Suprapubic skin (tissue), 4 donors: ENCODE measurements at places on chromosomes 2 and 18. TPM values are rescaled to one million over a fixed set of nuclear protein-coding genes. Genes with fewer than 3 reads are reported as not detected.
A peak's percentile ranks its signal among the peaks of the same experiment; 100 is the strongest.

GRCh38 chr2:147482916-147483669 is 361.7 kb upstream of the ACVR2A start:
- no peak overlapping the region for H3K4me3 ChIP-seq
- no peaks in the 10 kb centered on the region for H3K4me1 ChIP-seq
- H3K36me3 ChIP-seq: no peaks in the 10 kb centered on the region
- no peak for DNase-seq

GRCh38 chr18:35477497-35477896 is 20.3 kb downstream of the INO80C start:
- H3K27me3 ChIP-seq: no peaks in the 10 kb centered on the region
- H3K27ac ChIP-seq: no peak overlapping the region
- peaks cover 22% of the 10 kb centered on the region for H3K4me1 ChIP-seq
- DNase-seq: no peak
- H3K36me3 ChIP-seq: peaks cover 3% of the 10 kb centered on the region

GRCh38 chr2:90207454-90208058 is 1516.1 kb downstream of the RPIA start:
- H3K27ac ChIP-seq: no peak overlapping the region
- no peak overlapping the region for H3K4me3 ChIP-seq
- no peaks in the 10 kb centered on the region for H3K36me3 ChIP-seq
- H3K27me3 ChIP-seq: peaks cover 7% of the 10 kb centered on the region

DNA sequence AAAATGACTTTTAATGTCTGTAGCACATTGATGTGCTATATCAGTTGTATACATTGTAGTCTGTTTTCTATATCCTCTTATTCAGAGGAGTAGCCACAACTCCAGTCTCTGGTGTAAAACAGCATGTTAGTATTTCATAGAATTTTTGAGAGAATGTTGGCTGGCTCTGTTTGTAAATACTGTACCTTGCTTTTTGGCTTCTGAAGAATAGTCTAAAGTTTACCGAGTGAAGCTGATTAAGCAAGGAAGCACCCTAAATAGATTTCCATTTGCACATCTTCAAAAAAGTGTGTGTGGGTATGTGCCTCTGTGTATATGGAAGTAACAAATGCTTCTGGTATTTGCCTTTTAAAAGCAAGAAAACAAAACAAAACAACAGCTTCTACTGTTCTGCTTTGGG is 50.5 kb downstream of the MAP4K4 start:
- H3K36me3 ChIP-seq: no peaks in the 10 kb centered on the region
- H3K27ac ChIP-seq: no peak overlapping the region
- H3K4me3 ChIP-seq: no peak overlapping the region
- peaks cover 35% of the 10 kb centered on the region for H3K4me1 ChIP-seq
- H3K27me3 ChIP-seq: no peaks in the 10 kb centered on the region
- DNase-seq: no peak

GRCh38 chr2:37786854-37787253 is 115.4 kb upstream of the CDC42EP3 start:
- no peak for DNase-seq
- peaks cover 3% of the 10 kb centered on the region for H3K4me1 ChIP-seq
- H3K36me3 ChIP-seq: no peaks in the 10 kb centered on the region
- no peak overlapping the region for H3K4me3 ChIP-seq
- no peak overlapping the region for H3K27ac ChIP-seq

- DNase-seq: no peak
- no peak overlapping the region for H3K27ac ChIP-seq
- no peaks in the 10 kb centered on the region for H3K36me3 ChIP-seq
- no peak overlapping the region for H3K4me3 ChIP-seq
- peaks cover 9% of the 10 kb centered on the region for H3K4me1 ChIP-seq
These were observed 151.5 kb downstream of the MSH2 start for GRCh38 chr2:47554311-47554905.

DNA sequence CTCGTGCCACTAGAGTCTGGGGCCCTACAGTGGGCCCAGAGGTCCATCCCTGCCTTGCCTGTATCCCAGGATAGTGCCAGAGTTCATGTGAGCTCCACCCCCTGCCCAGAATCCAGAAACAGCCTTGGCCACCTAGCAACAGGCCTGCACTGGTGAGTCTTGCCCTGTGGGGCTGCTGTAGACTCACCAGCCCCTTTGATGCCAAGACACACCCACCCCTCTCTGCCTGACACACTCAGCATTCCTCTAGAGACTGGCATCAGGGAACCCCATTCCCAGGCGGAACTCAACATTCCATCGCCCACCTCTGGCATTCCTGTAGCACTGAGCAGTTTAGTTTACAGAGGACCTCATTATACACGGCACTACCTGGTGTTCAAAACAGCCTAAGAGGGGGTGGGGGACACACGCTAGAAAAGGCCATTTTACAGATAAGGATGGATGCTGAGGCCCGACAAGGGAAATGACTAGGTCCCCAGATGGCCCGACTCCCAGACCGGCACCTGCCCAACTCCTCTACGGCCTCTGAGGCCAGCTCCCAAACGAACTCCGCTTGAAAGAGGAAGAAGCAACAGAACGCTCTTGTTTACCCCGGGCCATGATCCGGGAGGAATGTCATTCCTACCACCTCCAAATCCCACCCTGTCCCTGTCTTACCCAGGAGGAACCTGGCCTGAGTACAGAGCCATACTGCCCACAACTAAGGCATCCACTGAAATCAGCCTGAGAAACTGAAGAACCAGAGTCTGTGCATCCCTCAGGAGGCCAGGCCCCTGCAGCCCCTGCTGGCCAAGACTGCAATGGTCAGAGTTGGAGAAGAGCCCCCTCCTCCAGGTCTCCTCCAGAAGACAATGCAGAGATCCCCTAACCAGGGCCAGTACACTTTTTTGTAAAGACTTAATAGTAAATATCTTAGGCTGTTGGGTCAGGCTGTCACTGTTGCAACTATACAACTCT is 180.2 kb downstream of the TNS1 start:
- H3K36me3 ChIP-seq: peaks cover 38% of the 10 kb centered on the region
- DNase-seq: no peak
- no peaks in the 10 kb centered on the region for H3K27me3 ChIP-seq
- H3K4me1 ChIP-seq: peaks cover 51% of the 10 kb centered on the region
- H3K4me3 ChIP-seq: no peak overlapping the region

GRCh38 chr2:222332116-222332515 is 33.3 kb upstream of the PAX3 start:
- H3K4me3 ChIP-seq: no peak overlapping the region
- no peak for DNase-seq

DNA sequence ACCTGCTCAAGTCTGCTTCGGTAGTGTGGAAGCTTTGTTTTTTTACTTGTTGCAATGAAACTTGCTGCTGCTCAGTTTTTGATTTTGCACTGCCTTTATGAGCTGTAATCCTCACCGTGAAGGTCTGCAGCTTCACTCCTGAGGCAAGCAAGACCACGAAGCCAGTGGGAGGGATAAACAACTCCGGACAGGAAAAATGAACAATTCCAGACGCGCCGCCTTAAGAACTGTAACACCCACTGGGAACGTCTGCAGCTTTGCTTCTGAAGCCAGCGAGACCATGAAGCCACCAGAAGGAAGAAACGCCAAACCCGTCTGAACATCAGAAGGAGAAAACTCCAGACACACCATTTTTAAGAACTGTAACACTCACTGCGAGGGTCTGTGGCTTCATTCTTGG is 245.7 kb upstream of the REG3G start:
- no peak for DNase-seq
- no peaks in the 10 kb centered on the region for H3K36me3 ChIP-seq
- H3K27me3 ChIP-seq: no peaks in the 10 kb centered on the region
- H3K4me3 ChIP-seq: no peak overlapping the region

- H3K27ac ChIP-seq: peak overlapping the region; percentile 3
- DNase-seq: no peak
- no peaks in the 10 kb centered on the region for H3K36me3 ChIP-seq
- peak overlapping the region; percentile 32 for H3K4me3 ChIP-seq
These were observed 157.2 kb upstream of the COPS8 start for GRCh38 chr2:236928380-236929037.

DNA sequence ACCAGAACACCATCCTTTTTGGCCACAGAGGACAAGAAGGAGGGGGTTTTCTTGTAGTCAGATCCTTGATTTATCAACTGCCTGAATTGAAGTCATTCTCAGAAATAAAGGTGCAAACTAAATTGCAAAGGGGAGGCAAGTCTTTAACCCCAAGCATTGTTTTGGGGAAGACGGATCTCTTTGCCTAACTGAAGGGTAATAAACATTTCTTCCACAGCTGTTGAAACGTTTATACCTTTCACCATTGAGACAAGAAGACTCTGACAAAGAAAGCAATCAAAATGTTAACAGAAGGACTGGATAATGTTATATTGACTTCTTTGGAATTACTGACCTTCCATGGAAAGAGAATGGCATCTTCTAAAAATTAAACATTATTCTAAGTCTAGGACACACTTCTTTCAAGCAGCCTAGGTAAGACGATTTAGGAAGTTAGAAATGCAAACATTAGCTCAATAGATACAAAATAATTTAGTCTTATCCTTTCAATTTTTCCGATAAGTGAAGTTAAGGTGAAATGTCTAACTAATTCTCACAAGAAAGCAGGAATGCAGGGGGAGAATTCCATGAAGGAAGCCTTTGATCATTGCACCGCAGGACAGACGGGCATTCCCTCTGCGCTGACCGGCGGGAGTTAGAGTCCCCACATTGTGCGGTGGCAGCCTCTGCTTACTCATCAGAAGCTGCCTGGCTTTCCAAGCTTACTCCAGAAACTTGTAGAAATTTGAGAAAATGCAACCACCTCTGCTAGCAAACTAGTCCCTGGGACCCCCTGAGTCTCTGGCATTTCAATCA is 69.4 kb upstream of the COPS8 start:
- no peaks in the 10 kb centered on the region for H3K27me3 ChIP-seq
- DNase-seq: no peak
- no peak overlapping the region for H3K27ac ChIP-seq
- no peak overlapping the region for H3K4me3 ChIP-seq
- no peaks in the 10 kb centered on the region for H3K4me1 ChIP-seq

DNA sequence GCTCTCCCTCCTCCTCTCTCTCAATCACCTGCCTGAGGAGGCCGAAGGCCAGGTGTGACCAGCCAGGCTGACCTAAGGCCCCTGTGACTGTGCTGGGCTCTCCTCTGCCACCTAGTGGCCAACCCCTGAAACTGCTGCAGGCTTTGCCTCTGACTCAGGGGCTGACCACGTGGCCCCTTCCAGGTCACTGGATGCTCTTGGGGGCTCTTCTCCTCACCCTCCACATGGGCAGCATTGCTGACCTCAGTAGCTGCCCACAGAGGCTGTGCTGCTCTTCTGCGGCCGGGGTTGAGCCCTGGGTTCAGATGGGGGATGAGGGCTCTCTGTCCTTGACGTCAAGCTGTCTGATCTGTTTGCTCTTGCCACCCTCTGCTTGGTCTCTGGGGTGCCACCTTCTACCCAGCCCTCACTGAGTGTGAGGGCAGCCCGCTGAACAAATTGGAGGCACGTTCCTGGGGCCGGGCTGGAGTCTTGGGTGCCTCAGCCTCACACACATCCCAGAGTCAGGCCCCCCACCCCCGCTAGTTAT is 122.7 kb downstream of the TWIST2 start:
- no peak overlapping the region for H3K4me3 ChIP-seq
- peaks cover 22% of the 10 kb centered on the region for H3K4me1 ChIP-seq
- peaks cover 15% of the 10 kb centered on the region for H3K27me3 ChIP-seq
- no peaks in the 10 kb centered on the region for H3K36me3 ChIP-seq

DNA sequence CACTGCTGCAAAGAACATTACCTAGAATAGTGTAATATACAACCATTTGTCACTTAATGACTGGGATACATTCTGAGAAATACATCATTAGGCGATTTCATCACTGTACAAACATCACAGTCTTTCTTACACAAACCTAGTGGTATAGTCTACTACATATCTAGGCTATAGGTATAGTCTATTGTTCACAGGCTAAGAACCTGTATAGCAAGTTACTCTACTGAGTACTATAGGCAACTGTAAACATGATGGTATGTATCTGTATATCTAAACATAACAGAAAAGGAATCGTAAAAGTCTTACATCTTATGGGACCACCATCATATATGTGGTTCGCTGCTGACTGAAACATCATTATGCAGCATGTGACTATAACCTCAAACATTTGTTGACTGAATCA is 21.4 kb downstream of the SP3 start:
- no peak overlapping the region for H3K4me3 ChIP-seq
- peaks cover 55% of the 10 kb centered on the region for H3K4me1 ChIP-seq
- H3K36me3 ChIP-seq: no peaks in the 10 kb centered on the region
- no peak overlapping the region for H3K27ac ChIP-seq

GRCh38 chr2:113234721-113235346 is 43.9 kb downstream of the PAX8 start:
- peak overlapping the region; percentile 52 for H3K4me3 ChIP-seq
- H3K36me3 ChIP-seq: no peaks in the 10 kb centered on the region
- peaks cover 28% of the 10 kb centered on the region for H3K4me1 ChIP-seq

- no peak for DNase-seq
- peaks cover 23% of the 10 kb centered on the region for H3K4me1 ChIP-seq
- no peaks in the 10 kb centered on the region for H3K36me3 ChIP-seq
- no peak overlapping the region for H3K4me3 ChIP-seq
These were observed 69.9 kb upstream of the KLF7 start for GRCh38 chr2:207235621-207236020.

GRCh38 chr2:199631129-199631528 is 173.4 kb upstream of the SATB2 start:
- H3K27me3 ChIP-seq: no peaks in the 10 kb centered on the region
- no peaks in the 10 kb centered on the region for H3K4me1 ChIP-seq
- H3K4me3 ChIP-seq: no peak overlapping the region

VWC2L gene
- total RNA-seq: not detected

CFAP65 gene
- total RNA-seq: not detected

PROM2 gene
- 99.8 TPM for total RNA-seq

AQP12B gene
- not detected for total RNA-seq

AGXT gene
- total RNA-seq: 0.80 TPM

DTNB gene
- total RNA-seq: 26.6 TPM

CNTNAP5 gene
- not detected for total RNA-seq

FRZB gene
- 10.7 TPM for total RNA-seq

CD8A gene
- total RNA-seq: not detected

TLX2 gene
- not detected for total RNA-seq

BCL11A gene
- total RNA-seq: 150 TPM
